NT2/D1 (cell line): ENCODE measurements at places on chromosomes 1 and 21.

GRCh38 chr21:42833439-42833815, 45.9 kb downstream of the WDR4 start:
- no peak for DNase-seq

- no peak for DNase-seq
These were observed 2.8 kb upstream of the CAPZB start for GRCh38 chr1:19488136-19488535.

- DNase-seq = no peak
These were observed 8.7 kb upstream of the TDRD10 start for GRCh38 chr1:154493276-154493675.

- no peak for DNase-seq
These were observed 2164.2 kb downstream of the NCAM2 start for GRCh38 chr21:23162198-23162946.

- DNase-seq = peak; percentile 88
These were observed at the start of gene C1orf115 for GRCh38 chr1:220690140-220691052. C1orf115 (plus strand) TSS chr1:220690363; CDS start chr1:220690403, 40 bp downstream.

DNA sequence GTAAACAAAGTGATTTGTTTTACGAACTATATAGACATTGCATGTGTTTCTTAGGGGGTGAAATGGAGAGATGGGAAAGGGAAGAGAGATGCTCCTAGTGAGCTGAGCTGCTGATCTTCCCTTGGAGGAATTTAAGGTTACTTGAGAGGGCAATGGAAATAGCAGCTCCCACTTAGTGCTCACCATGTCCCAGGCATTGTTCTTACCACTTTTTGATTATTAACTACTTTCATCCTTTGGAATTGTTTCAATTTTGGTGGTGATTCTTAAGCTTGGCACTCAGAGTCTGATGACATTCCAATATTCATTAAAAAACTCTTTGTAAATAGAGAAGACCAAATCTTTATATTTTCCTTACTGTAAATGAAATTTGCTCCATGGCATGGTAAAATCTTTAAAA, 124.9 kb downstream of the ITSN1 start:
- no peak for DNase-seq

- no peak for DNase-seq
These were observed 28.1 kb downstream of the ADAM30 start for GRCh38 chr1:119868176-119868575.

GRCh38 chr1:229318056-229318455, 24.8 kb downstream of the CCSAP start:
- no peak for DNase-seq

- no peak for DNase-seq
These were observed 11.9 kb downstream of the MEF2D start for GRCh38 chr1:156488566-156489165.

- no peak for DNase-seq
These were observed 563.6 kb upstream of the NEGR1 start for GRCh38 chr1:72845981-72846380.

DNA sequence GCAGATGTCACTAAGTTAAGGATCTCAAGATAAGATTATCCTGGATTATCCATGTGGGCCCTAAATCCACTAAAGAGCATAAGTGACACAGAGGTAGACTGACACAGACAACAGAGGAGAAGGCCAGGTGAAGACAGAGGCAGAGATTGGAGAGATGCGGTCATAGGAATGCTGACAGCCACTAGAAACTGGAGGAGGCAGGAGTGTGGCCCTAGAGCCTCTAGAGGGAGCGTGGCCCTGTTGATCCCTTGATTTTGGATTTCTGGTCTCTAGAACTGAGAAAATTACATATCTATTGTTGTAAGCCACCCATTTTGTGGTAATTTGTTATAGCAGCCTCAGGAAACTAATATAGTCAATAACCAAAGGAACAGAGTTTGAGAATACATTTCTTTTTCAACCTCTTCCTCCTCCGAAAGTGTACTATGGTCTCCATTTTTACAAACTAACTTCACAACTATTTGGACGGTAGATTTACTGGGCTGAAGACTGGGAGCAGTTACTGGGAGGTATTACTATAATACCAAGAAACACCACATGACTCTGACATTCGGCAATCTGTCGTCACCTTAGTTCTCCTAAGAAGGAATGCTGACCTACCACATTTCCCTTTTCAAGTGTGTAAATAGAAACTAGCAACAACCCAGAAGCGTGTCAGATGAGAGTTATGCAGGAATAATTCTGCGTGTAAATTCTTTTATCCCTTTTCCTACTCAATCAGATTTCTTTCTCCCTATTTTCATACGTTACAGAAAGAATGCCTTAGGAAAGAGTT, 116.0 kb upstream of the ZNHIT6 start:
- DNase-seq = no peak

DNA sequence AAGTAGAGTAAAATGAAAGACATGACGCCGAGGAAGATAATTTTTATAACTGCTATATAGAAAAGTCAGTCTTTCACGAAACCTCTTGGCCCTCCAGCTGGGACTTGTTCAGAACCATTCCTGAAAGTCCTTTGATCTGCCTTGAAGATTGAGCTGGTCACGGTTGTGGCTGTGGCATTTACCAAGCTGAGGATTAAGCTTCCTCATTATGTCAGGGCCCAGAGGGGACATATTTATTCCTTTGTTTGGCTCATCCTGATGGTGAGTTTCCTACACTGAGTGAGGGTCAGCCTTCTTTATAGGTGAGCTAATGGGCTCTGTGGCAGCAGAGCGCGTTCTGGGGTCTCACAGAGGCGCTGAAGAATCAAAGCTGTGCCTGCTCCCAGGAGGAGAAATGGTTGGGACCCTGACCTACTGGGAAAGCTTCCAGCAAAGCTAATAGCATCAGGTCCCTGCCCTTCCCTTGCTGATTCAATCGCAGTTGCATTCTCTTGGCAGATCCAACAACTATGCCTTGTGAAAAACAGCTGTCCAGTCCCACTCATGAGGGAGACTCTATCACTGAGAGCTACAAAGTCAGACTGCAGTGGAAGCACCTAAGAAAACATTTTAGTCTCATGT, 43.2 kb upstream of the PBX1 start:
- no peak for DNase-seq

GRCh38 chr1:10771789-10772188, 24.7 kb downstream of the CASZ1 start:
- no peak for DNase-seq

- no peak for DNase-seq
These were observed 23.1 kb downstream of the UBE2G2 start for GRCh38 chr21:44778499-44778911.

GRCh38 chr1:4172644-4173599, 272.9 kb upstream of the C1orf174 start:
- no peak for DNase-seq

DNA sequence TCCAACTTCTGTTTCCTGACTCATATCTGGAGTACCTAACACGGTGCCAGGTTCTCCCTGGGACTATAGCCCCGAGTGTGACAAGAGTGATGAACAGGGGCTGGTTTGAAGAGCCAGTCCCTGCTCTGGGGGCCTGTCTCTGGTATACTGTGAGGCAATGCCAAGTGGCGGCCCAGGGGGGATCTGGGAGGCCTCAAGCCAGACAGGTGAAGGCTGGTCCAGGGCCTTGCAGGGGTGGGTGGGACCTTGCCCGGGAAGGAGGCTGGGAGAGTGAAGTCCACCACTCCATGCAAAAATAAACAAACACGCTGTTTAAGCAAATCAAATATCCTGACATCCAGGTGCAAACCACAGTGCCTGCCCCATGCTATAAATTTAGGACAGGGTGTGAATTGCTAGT, 6.8 kb upstream of the PLXNA2 start:
- no peak for DNase-seq

GRCh38 chr1:217024911-217025310, 301.7 kb upstream of the ESRRG start:
- DNase-seq = no peak

GRCh38 chr1:206754011-206754410, 16.6 kb upstream of the IL19 start:
- DNase-seq = no peak

- DNase-seq = no peak
These were observed 151.5 kb upstream of the RNPC3 start for GRCh38 chr1:103373991-103374390.

DNA sequence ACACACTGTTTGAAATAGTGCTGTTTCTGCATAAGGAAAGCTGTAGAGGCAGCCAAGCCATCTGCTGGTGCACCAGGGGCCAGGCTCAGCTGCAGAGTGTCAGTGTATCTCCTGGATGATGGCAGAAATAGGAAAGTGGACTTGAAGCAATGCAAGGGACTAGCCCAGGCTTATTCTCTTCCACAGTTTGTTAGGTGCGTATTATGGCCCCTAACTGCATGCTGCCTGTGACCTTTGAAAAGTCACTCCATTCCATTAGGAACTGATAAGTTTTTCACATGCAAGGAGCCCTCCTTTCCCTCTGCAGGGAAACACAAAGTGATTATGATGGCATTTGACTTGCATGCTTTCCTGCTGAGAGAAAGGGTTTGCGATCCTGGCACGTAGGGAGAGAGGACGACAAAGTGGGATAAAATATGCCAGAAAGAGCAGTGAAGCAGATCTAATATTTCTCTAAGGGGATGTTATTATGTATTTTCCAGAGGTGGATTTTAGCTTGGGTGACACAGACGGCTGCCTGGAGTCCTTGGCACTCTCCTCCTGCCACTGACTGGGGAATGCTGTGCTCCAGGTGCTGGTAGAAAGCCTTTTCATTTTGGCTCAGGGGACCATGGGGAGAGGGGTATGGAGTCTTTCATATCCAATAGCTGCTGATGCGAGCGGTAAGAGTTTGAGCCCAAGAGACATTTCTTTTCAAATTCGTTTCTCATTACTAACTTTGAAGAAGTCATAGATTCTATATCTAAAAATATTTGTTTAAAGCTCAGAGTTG, 402.1 kb upstream of the B3GALT2 start:
- DNase-seq = peak; percentile 46

DNA sequence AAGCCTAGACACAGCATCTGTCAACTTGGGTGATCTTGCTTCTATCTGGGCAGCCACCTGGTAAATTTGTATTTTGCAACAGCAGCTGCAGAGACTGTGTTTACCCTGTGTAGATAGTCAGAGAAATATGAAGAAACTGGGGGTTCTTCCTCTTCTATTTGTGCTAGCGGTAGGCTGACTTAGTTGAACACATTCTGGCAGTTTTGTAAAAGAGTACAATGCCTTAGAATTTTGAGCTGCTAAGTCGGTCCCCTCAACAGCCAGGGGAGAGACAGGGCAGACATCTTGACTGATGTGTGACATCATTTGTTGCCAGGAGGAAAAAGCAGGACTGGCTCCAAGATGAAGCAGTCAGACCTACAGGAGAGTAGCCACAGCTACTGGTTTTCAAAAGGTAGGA, 53.7 kb downstream of the KCNJ6 start:
- DNase-seq = no peak

GRCh38 chr21:41064334-41064791, 103.6 kb upstream of the BACE2 start:
- no peak for DNase-seq

DNA sequence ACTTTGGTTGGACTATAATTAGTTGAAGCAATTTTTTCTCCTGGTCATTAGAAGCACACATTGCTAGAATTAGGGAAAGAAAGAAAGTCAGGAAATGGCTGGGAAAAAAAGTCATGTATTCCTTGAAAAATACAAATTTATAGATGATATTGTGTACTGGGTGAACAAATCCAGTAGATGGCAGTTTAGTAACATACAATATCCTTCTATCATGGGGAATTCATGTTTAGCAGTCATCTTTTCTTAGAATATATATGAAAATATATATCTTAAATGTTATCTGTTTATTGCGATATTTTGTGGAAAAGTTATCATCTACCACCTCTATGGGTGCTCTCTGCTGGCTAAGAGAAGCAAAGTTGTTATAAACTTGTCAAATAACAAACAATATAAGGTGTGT, 13.1 kb upstream of the ZRANB2 start:
- no peak for DNase-seq

DNA sequence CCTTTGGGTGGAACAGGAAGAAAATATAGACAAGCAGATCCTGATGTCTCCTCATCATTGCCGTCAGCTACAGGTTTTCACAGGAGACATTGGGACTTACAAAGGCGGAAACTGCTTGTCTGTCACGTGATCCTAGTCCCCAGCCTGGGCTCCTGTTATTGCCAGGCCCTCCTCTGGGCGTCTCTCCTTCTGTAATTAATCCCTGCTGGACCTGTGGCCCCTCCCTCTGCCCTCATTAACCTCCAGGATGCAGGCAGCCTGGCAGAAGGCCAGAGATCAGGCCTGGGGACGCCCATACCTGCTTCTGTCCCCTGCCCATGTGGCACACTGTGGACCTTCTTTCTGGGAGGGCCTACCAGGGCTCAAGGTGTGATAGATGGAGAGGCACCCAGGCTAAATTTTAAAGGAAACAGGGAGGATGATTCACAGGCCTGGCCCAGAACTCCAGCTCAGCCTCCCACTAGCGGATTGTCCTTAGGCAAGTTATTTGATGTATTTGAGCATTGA, 2.4 kb downstream of the S100A5 start:
- DNase-seq = peak; percentile 65

GRCh38 chr1:39082811-39083576, 56.8 kb downstream of the NDUFS5 start:
- no peak for DNase-seq

GRCh38 chr1:70764747-70765146, 282.9 kb downstream of the PTGER3 start:
- DNase-seq = no peak
